ENCODE measurements at places on chromosomes 1 and 21.
A peak's percentile ranks its signal among the peaks of the same experiment; 100 is the strongest.

GRCh38 chr1:119101563-119101962, 38.9 kb downstream of the WARS2 start:
- DNase-seq, result no peak

GRCh38 chr1:35894656-35895055, 11.6 kb downstream of the AGO1 start:
- DNase-seq, result no peak

DNA sequence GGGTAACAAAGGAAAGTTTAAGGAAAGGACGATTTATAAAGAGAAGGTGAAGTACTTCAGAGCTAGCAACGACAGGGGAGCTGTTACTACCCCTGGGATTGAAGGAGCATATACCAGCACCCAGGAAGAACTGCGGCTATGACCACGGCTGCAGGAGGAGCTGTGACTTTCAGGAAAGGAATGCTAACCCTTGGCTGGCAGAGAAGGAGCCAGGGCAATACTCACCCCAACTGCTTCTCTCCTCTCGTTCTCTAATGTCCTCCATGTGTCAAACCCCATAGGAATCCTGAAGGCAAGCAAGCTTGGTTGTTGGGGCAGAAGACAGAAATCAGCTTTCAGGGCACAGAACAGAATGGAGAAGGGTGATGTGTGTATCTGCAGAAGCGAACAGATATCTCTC, 120.5 kb downstream of the TMEM53 start:
- DNase-seq, result no peak

DNA sequence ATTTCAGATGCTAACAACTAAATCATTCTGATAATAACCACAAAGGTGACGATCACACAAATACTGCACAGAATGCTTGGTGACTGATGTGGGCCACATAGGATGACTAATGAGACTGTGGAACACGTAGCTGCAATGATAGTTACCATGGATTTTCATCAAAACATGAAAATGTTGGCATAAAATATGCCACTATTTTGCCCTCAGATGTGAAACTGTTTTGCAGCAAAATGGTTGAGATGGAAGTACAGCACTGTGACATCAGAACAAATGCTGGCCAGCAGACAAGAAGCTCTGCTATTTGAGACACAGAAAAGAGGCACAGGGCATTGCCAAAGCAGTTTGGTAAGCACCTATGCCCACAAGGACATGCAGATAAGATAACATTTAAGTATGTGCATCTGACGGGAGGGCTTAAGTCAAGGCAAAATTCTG, 83.8 kb downstream of the NIBAN1 start:
- DNase-seq, result no peak

DNA sequence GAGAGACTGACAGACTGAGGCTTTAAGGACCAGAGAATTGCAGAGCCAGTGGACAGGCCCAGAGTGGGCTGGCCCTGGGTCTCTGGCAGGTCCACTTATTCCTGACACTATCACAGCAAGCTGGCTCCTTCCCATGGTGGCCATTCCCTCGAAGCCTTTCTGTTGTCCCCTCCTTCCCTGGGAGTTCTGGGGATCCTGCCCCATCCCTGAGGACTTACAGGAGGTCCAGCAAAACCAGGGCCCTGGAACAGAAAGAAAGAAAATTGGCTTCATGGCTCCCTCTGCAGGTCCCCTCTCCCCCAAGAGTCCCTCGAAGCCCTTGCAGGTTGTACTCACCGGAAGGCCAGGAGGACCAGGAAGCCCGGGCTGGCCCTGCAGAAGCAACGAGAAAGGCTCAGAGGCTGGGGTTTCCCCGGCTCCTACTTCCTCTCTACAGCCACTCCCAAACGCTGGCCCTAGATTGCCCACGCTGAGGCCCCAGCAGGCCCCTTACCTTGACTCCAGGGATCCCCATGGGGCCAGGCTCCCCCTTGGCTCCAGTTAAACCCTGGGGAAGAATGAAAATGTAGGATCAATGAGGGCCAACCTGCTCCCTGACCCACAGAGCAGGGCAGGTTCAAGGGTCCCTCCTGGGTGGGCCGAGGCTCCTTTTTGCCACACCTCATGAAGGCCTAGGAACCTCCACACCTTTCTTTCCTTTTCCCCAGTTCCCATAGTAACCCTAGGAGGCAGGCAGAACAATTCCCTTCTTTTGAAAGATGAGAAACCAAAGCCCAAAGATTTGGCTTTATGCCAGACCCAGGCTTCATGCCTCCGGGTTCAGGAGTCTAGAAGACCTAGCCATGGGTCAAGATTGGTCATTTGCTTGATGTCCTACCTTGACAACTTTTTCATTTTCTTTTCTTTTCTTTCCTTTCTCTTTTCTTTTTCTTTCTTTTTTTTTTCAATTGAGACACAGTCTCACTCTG, 4.6 kb downstream of the COL9A2 start:
- DNase-seq, result no peak

DNA sequence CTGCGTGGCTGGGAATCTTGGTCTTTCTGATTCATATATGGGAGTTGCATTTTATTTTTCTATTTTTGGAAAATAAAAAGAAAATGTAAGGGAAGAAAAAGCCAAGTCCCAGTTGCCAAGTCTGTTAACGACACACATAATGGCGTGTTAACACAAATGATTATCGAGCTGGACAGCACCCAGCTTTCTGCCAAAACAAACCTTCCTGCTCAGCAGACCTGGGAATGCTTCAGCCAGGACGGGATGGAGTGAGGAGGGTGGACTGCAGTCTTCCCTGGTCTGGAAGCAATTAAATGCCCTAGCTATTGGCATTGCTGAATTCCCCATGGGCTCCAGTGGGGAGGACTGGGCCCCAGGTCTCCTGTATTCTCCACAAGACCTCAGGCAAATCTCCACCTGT, 184.2 kb upstream of the USP24 start:
- no peak for DNase-seq

DNA sequence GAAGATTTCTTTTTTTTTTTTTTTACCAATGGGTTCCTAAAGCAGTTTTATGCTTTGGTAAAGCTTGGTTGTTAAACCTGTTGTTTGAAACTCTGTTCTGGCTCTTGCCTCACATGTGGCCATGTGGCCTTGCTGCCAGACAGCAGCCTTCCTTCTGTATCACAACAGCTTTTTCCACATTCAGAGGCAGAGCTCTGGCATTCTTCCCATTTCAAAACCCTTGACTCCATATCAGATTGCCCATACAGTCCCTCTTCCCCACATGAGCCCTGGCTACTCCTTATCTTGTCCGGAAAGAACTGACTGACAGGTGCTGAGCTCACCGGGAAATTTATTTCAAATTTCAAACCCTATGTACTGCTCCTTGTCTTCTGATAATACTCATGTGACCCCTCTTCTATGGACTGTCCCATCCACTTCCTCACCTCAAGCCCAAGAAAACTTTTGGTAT, 38.5 kb upstream of the LAX1 start:
- no peak for DNase-seq

GRCh38 chr21:37342046-37342632, 24.4 kb upstream of the DYRK1A start:
- DNase-seq, result no peak

- no peak for DNase-seq
Measured at GRCh38 chr1:190303501-190303900, 174.2 kb downstream of the BRINP3 start.

- peak; percentile 85 for DNase-seq
Measured at GRCh38 chr1:27959792-27960603, at the start of gene XKR8. Gene XKR8, plus strand, starts transcription at chr1:27959973. Its CDS starts 97 bp downstream, at chr1:27960070.

GRCh38 chr1:172356620-172357019, 63.9 kb upstream of the C1orf105 start:
- no peak for DNase-seq

DNA sequence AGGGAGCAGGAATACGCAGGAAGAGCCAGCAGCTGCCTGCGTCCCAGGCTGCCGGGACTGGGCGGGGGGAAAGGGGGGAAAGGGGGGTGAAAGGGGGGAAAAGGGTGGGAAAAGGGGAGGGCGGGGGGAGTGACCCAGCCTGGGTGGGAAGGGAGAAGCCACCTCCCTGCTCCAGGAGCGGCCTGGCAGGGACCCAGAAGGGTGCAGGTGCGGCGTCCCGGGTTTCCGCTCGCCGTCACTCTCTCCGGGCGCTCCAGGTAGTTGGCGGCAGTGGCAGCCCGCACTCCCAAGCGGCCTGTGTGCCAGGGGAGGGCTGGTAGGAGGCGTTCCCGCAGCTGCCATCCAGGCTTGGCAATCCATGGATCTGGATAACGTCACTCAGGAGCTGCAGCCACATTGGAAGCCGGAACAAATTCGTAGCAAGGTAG, 141.0 kb upstream of the NGF start:
- DNase-seq, result no peak

- DNase-seq, result no peak
Measured at GRCh38 chr1:202162047-202162417, 1.6 kb upstream of the PTPN7 start.

Data from endothelial cell (in vitro differentiated cells).